HCT116 (cell line): ENCODE measurements at places on chromosomes 5 and 9.

DNA sequence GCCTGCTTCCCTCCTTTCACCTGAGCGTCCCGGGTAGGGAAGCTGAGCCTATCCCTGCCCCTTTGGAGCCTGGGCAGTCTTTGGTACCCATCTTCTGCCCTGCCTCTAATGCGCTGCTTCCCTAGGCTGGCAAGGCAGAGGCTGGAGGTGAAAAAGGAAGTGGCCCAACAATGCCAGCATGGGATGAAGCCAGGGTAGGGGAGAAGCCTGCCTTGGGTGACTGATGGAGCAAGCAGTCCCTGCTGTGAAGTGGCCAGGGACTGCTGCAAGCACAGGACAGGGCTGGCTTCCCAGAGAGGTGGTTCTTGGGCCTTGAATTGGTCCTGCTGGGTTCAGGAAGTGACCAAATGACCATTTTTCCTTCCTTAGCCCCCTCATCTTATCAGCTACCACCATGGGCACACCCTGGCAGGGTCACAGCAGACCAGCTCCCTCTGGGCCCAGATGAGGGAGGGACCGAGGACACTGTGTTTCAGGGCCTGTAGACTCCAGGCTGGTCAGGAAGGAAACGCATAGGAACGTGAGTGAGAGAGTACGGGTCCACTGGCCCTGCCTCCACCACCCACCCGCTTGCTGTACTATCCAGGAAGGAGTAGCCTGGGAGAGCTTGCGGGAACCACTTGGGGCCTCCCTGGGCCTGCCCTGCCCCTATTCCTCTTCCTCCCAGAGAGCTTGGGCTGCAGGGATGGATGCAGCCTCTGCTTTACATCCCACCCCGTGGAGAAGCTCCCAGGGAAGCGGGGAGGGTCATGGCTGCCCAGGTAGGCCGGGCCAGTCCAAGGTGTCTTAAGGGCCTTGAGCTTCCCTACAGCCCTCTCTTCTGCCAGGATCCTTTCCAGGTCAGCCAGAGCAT, 102.6 kb downstream of the DAB2IP start:
- DNase-seq = no peak

DNA sequence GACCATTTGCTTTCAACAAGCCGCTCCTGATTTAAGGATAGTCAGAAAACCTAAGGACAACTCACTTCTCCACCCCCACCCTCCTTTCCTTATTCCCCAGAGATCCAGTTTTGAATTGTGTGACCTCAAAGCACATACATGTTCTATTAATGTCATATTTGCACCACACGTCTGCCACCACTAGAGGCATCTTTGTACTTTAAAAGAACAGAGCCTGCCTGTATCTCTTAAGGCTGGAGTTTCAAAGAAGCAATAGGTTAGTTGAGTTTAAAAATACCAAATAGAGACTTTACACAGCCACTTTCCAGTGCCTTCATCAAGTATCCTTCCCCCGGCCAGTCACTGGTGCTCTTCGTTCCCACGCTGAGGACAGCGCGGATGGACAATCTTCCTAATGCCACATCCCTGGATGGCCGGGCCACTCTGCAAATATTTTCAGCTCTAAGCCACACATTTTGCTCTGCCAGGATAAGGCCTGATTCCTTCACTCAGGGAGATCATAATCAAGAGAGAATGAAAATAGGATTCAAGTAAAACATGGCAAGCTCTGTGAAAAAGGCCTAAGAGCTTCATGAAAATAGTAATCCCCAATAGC, 146.3 kb downstream of the SNCAIP start:
- DNase-seq = peak; percentile 21

- DNase-seq = no peak
Measured at GRCh38 chr5:81950996-81951395, 20.8 kb upstream of the ATG10 start.

- no peak for DNase-seq
Measured at GRCh38 chr9:120184266-120184665, 395.7 kb downstream of the CDK5RAP2 start.

GRCh38 chr5:147216552-147217154, 18.2 kb upstream of the STK32A start:
- no peak for DNase-seq

GRCh38 chr9:136057236-136058081, 37.6 kb downstream of the NACC2 start:
- DNase-seq = no peak

- no peak for DNase-seq
Measured at GRCh38 chr5:173056783-173057061, 570 bp downstream of the CREBRF start.

DNA sequence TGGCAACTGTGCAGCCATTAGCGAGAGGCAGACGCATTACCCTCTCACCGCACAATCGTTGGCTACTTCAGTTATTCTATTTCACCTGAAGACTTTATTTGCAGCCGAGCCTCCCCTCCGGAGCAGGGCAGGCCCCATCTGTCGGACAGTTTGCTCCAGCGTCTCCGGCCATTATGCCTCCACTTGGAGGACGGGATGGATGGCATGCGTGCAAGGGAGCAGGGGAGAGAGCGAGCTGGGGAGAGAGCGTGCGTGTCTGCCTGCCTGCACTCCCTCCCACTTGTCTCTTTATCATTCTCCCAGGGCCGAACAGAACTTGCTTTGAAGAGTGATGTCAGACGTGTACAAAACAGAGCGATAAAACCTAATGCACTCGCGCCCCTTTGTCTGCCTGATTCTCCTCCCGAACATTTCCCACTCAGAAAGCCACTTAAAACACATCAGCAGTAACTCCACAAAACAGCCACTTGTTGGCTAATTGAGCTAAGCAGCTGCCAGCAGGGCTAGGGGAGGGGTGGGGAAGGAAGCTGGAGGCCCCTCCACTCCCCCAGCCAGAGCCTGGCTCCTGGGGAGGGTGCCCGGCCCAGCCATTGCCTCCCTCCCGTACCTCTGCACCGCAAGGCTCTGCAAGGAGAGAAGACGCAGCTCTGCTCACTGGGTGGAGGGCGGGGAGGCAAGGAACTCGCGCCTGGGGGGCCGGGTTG, 43.4 kb upstream of the FUBP3 start:
- no peak for DNase-seq

DNA sequence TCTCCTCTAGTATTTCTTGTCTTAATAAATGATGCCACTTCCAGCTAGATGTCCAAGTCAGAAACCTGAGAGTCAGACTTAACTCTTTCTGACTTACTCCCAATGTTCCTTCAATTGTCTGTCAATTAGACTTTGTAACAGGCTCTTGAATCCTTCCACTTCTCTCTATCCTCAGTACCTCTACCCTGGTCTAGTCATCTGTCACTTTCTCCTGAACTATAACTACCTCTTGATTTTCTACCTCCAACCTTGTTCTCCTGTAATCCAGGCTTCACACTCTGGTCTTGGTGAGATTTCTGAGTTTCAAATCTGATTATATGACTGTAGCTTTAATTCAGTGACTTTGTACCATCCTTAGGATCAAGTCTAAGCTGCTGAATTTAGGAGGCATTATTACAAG, 64.9 kb downstream of the NDUFAF2 start:
- no peak for DNase-seq

DNA sequence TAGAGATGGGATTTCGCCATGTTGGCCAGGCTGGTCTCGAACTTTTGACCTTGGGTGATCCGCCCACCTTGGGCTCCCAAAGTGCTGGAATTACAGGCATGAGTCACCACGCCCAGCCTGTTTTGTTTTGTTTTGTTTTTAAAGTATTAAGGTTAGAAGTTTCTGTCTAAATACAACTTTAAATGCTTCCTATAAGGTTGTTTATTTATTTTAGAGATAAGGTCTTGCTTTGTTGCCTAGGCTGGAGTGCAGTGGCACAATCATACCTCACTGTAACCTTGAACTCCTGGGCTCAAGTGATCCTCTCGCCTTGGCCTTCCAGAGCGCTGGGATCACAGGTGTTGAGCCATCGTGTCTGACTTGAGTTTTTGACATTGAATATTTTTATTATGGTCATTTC, 11.4 kb downstream of the MRRF start:
- DNase-seq = no peak

GRCh38 chr5:78594610-78595457, 53.7 kb downstream of the LHFPL2 start:
- peak; percentile 87 for DNase-seq

GRCh38 chr5:153130296-153130695, 360.2 kb upstream of the GRIA1 start:
- DNase-seq = no peak

DNA sequence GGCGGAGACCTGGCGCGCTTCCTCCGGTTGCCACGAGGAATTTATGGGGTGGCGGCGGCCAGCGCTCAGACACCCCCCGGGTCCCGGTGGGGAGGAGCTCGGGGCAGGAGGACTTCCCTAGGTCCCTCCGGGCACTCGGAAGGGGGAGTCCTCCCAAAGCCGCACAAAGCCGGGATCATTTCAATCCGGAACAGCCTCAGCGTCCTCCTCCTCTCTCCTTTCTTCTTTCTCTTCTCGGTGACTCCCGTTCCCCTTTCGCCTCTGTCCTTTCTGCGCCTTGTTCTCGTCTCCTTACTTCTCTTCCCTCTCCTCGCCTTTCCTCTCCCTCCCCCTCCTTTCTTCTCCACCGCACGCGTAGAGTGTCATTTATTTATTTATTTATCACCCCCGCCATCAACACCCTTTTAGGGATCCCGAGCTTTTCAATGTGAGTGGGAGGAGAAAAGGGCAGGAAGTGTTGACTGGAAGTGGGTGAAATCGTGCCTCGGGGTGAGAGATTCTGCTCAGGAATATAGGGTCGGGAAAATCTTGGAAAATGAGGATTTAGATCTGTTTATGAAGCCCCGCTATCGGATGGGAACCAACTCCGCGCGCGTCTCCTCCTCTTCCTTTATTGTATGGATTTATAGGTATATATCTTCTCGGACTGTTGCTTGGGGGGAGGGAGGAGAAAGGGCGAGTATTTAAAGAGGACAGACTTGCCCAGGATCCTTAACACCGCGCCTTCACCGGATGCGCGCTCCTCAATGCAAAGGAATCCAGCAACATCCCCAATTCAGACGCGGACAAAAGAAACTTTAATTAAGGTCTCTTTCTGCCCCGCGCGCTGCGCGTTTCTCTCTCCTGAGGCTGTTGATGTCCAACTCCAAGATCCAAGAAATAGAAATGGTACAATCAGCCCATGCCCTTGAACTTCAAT, 2.0 kb upstream of the ZNF462 start:
- DNase-seq = no peak

DNA sequence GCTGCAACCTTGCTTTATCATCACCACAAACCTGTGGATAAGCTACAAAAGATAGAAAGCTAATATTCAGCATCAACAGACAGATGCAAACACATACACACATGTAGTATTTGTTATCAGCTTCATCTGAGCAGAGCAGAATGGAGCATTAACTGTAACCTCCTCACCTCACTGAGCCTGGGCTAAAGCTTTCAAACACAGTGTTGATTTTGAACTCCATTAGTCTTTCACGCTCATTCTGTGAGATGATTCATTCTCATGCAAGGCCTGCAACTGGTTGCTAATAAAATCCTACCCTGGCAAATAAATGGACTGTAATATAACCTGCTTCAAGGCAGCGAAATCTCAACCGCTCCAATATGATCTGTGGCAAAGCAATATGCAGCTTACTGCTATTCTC, 1360.6 kb upstream of the ACO1 start:
- no peak for DNase-seq

DNA sequence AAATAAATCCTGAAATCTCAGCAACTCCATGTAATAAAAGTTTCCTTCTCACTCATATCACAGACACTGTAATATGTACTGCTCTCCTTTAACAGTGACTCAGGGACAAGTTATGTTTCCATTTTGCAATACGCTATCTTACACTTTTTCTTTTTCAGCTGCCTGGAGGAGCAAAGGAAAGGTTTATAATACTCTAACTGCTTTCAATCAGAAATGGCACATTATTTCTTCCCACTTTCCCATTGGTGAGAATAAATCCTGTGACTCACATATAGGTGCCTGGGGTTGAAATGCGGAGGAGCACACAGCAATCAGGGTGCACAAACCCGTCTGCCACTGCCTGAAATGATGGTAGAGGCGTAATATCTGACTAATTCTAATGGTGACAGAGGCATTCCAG, 186.6 kb downstream of the HINT1 start:
- no peak for DNase-seq

GRCh38 chr9:126454795-126455194, 128.2 kb downstream of the MVB12B start:
- no peak for DNase-seq

DNA sequence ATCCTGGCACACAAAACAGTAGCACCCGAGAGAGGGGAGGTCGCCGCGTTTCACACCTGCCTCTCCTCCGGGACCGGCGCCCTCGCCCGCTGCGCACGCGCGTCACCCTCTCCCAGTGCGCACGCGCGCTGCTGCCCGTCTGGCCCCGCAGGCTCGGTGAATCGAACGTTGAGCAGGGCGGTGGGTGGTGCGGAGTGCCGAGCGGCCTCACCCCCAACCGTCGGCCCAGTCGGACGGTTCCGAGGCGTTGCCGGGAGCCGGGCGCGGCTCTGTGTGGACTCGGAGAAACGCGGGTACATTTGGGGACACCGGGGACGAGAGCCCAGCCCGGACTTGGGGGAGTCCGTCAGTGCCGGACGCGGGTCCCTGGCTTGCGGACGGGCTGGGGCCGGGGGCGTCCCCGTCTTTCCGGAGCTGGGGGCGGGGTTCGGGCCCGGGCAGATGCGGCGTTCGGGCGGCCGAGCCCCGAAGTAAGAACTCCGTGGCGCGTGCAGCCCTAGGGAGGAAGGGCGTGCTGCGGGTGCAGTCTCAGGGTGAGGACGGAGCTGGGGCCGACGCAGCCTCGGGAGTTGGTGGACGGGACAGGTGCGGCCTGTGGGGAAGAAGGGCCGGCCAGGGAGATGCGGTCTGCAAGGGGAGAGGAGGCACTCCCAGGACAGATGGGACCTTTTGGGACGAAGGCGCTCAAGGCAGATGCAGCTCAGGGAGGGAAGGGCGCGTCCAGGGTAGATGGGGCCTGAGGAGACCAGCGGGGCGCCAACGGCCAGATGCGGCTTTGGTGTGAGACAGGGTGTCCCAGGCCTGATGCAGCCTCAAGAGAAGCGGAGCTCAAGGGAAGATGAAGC, at the start of gene POMT1:
POMT1 (plus strand) TSS at position 138 of the 845 bp plus-strand sequence. CDS start 1,301 bp downstream, outside the sequence.
- DNase-seq = peak; percentile 18

- no peak for DNase-seq
Measured at GRCh38 chr9:88978034-88978433, 13.2 kb upstream of the S1PR3 start.

DNA sequence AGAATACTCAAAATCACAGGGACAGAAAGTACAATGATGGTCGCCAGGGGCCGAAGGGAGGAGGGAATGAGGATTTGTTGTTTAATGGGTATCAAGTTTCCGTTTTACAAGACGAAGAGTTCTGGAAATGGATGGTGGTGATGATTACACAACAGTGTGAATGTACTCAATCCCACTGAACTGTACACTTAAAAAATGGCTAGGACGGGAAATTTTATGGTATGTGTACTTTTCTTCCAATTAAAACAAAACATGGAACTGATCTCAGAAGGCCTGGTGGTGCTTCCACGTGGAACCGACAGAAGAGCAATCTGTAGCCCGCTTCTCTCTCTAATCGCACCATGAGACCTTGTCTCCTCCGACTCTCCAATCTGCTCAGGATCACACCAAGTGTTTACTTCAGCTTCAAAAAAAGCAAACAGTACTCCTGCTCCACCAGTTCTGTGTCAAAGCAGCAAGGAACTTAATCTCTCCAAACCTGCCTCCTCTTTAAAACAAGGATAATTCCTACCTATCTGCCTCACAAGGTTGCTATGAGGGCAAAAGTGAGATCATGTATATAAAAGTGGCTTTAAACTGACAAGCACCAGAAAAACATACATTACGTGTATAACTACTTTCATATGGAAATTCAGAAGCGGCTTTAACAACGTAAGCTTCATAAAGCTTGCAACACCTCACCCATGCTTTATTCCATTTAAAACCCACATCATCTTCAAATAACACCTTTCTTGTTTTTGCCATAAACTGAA, 2.1 kb downstream of the ECPAS start:
- DNase-seq = no peak
